AML-193 (cell line): ENCODE measurements at places on chromosomes 2 and 18.

GRCh38 chr2:62143696-62144095 lies 52.2 kb upstream of the B3GNT2 start:
- no peak for DNase-seq

DNA sequence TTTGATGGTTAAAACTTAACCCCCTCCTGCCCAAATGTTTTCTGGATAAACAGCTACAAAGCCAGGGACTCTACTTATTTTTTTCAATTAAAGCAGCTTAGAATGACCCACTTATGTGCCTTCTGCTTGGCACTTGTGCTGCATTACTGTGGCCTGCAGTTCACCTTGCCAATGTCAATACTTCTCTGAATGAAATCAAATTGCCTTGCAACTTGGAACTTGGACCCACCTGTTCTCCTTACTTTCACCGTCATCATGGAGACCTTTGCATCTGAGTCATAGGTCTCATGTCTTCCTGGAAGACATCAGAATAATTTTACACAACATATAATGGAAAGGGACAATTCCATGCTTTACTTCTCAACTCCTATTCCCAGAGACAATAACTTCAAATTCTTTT lies 92.1 kb upstream of the FHL2 start:
- DNase-seq = no peak

- DNase-seq = no peak
Measured at GRCh38 chr2:30800159-30800558, 7.1 kb downstream of the CAPN13 start.

DNA sequence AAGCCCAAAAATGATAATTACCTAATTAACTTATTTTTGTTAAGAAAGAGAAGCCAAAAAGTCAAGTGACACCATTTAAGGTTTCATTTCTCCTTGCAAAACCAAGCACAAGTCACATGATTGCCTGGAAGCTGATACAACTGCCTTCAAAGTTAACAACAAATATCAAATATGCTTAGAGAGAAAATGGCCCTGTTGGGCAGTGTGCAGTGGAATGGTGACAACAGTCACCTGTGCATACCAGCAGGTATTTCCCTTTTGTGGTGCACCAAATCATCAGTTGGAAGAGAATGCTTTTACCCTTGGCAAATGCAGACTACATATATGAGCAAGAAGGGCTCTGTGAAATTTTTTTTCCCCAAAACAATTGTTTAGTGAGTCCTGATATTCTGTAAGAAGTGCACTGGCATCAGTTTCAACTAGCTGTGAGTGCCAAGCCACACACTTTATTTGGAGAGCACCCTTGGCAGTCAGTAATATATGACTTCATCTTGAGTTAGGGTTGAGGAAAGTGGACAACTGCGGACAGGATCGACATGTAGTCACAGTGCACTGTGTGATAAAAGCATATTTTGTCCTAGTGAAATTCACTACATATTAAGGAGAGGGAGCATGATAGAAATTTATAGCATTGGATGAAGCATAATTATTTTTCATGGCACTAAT lies 74.9 kb upstream of the DOCK10 start:
- DNase-seq = no peak

DNA sequence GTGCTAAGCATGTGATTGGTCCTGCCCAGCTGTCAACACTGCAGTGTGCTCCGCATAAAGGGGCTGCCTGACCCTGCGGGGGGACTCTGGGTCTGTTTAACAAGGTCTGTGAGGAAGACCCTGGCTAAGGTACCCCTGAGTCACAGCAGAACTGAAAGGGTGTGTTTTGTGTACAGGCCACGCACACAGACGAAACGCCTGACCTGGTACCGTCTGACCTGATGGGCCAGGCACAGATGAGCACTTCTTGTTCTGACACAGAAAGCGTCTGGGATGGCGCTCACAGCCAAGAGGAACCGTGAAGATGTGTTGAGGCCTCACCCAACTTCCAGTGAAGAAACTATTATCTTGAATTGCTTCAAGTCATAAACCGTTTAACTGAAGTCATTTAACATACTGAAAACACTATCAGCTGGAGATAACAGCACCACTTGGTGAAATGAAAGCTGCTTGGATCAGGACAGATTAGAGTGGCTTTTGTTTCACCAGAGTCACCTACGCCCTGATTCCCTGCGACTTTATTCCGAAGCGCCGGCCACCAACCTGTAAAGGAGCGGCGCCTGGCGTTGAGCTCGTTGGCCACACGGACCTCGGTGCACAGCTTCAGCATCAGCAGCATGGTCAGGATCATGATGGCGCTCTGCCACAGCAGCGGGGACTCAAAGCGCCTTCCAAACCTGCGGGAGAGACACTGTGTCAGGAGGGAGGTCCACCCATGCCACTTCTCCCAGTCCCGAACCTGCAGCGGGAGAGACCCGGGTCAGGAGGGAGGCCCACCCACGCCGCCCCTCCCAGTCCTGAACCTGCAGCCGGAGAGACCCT lies 8.5 kb downstream of the SLC66A2 start:
- no peak for DNase-seq

- DNase-seq = no peak
Measured at GRCh38 chr2:227805578-227805977, 8.1 kb upstream of the CCL20 start.

DNA sequence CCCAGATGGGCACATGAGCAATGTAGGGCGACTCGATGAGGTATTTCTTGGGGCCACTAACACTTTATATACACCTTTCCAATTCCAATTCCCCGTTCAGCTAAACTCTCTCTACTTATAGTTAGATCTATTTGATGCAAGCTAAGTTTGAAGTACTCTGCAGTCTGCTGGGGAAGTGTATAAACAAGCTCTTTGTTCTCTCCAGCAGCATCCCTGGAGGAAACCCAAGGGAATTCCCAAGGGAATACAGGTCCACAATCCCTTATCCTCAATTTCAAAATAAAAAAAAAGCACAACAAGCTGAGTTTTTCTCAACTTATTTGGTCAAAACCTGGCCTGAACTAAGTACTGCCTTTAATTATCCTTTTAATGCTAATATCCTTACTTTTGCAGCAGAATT lies 433.3 kb downstream of the NBAS start:
- DNase-seq = no peak

DNA sequence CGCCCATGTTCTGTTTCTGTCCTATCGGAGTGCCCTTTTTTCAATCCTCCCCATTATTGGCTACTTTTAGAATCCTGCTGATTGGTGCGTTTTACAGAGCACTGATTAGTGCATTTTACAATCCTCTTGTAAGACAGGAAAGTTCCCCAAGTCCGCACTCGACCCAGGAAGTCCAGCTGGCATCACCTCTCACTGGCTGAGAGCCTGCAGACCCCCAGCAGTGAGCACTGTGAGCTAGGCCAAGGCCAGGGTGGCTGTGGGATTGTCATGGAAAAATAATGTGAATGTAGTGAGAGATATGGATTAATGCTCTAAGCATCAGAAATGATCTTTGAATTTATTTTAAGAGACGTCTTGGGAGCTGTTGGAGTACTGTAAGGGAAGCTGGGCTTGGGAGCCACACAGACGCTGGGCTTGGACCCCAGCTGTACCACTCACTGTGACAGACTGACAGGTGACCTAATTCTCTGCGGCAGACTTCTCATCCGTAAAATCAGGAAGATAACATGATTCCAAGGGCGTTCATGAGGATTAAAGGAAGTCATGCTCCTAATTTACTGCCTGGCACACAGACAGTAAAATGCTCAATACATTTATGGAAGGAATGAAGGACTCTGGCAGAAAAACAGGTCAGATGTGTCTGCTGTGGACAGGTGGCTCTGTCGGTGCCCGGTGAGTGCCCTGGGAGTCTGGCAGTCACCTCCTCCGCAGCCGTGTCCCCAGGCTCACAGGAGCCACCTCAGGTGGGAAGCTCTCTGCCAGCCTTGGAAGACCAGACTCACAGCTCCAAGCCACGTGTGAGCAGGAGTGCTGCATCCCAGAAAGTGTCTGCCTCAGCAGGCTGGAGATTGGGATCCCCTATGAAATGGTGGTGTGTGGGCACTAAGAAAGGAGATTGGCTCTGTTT lies 105.5 kb downstream of the FAM168B start:
- DNase-seq = no peak

GRCh38 chr2:129469389-129469788 lies 510.1 kb upstream of the RAB6C start:
- DNase-seq = no peak

GRCh38 chr2:113304702-113305101 lies 26.0 kb upstream of the PAX8 start:
- no peak for DNase-seq
